Adipocyte (in vitro differentiated cells): ENCODE measurements at places on chromosomes 6 and 20.

- no peak for DNase-seq
Observed at GRCh38 chr6:18213439-18213838, 50.9 kb downstream of the DEK start.

DNA sequence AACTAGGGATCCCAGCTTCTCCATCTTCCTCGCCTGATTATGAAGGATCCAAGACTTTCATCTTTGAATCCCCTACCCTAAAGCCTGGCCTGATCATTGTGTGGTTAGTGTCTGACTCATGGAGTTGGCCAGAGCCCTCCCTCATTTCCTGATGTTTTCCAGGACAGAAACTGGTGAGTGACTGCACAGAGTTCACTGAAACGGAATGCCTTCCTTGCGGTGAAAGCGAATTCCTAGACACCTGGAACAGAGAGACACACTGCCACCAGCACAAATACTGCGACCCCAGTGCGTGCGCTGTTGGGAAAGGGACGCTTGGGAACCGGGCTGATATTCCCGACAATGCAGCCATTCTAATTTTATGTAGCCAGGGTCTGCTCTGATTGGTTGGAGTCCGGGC is 4.0 kb downstream of the CD40 start:
- peak; percentile 7 for DNase-seq

- peak; percentile 90 for DNase-seq
Observed at GRCh38 chr6:133837801-133838349, 51.0 kb upstream of the TCF21 start.

- peak; percentile 52 for DNase-seq
Observed at GRCh38 chr6:135493218-135493961, 4.2 kb downstream of the AHI1 start.

DNA sequence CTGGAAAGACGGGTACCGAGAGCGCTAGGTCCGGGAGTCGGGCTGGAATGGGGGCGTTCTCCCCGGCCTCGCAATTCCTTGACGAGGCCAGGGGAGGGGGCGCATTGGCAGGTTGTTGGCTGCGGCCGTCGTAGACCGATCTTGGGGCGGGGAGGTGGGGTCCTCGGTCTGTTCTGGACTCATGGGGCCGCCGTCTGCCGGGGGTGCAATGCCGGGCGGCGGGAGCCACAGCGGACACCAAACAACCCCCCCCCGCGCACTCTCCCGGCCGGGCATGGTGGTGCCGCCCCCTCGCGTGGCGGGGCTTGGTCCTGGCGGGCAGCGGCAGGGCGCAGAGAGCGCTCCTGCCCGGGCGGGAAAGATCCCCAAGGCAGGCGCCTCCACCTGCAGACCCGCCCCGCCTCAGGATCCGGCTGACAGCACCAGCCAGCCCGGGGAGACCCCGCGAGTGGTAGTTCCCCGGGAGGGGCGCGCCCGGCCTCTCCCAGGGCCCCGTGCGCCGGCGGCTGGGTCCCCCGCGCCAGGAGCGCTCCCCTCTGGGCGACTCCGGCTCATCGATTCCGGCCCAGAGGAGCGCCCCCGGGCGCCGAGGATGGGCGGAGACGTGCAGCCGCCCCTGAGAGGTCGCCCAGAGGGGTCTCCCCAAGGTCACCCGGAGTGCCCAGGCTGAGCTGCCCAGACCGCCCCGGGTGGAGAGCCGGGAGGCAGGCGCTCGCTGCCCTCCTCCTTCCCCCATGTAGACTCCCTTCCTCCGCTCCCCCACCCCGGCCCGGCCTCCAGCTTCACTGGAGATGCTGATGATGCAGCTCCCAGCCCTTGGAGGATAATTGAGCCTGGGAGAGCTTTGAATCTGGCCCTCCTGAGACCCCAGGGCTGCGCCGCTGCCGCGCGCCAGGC is 709 bp downstream of the PPP1R16B start:
- DNase-seq: peak; percentile 12

GRCh38 chr20:1868856-1869255 is 26.4 kb upstream of the SIRPA start:
- DNase-seq: no peak

GRCh38 chr6:158970640-158971275 is 29.2 kb downstream of the RSPH3 start:
- DNase-seq: no peak

DNA sequence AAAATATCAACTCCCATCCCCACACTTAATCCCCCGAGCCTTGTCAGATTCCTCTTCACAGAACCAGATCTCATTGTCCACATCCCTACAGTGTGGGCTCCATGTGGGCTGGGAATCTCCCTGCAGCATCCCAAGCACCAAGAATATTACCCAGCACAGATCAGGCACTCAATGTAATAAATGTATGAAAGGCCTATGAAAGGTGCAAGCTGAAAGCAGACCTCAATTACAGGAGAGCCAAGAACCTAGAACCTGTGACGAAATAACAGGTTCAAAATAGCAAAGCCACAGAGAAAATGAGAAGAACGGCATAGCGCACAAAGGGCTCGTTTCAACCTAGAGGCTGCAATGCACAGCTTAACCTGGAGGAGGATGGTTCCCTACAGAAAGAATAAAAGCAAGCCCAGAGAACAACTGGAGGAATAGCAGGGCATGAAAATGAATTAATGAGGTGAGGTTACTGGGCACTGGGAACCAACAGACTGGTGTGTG is 3.1 kb downstream of the SLC23A2 start:
- no peak for DNase-seq

DNA sequence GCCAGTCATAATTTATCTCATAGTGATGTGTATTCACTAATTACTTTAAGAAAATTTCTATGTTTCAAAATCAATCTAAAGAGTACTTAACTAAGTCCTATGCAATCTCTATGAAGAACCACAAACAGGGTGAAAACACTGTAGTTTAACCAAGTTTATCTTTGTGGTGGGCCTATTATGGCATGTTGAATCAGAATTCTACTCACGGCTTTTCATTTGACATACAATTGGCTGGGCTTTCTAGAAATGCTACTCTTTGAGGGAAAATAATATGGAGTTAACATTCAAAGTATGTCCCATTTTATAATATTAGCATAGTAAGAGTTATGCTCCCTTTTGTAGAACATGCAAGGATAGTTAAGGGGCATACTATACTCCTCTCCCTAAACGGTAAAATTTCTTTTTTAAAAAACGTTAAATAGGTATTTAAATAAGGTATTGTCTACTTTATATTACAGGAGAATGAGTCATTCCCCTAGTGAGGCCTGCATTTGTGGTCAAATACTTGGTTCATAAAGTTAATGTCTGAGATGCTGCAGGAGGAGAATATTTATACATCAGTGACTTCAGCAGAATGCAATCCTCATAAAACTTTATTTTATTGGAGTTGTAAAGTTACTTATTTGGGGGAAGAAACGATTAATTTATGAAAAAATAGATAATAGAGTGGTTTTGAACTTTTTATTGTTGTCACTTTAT is 1.8 kb downstream of the MOXD1 start:
- DNase-seq: peak; percentile 39

GRCh38 chr6:16658348-16659034 is 102.8 kb downstream of the ATXN1 start:
- no peak for DNase-seq

GRCh38 chr6:106453756-106454367 is 93.3 kb downstream of the CRYBG1 start:
- no peak for DNase-seq

DNA sequence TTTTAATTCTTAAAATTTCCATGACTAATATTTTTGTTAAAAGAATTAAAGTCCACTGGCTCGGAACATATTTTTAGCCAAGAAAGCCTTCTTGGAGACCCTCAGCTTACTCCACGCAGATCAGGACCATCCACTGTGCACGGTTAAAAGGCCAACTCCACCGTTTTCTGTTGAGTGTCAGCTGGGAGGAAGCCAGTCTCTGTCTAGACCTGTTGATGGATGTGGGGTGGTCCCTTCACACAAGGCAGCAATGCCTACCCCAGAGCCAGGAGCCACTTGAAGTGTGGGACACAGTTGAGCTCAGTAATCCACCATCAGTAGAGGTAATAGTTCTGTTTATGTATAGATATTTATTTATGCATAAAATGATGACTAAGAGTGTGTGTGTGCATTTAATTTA is 19.9 kb upstream of the QKI start:
- no peak for DNase-seq

GRCh38 chr6:146700078-146700686 is 101.4 kb downstream of the ADGB start:
- DNase-seq: peak; percentile 97

DNA sequence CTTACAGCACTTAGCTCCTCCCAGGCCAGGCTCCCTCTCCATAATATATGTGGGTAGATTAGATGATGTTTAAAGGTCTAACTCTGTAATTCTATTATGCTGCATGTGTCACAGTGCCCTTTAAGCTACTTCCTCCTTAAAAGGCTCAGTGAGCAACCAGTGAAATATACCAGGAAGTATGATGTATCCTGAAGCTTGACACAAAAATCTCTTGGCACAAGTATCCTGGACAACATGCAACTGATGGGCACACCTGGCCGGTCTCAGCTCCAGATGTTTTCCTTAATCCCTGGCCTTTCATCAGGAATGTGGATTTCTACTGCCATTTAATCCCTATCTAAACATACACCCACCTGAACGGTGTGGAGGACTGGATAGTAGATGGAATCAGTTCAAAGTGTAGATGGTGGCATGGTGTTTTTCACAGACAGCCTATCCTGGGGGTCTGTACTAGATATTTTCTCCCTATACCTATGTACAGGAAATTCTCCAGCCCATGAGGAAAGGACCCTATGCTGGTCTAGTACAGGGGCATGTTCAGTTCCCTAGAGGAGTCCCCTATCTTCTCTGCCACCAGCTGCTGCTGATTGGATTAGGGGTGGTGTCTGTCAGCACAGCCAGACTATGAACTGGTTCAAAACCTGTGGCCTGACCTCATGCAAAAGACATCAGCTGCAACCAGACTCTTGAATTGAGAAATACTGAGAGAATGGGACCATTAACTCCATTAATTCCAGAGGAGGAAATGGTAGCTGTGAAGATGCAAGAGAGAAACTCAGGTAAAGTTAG is 59.4 kb upstream of the CITED2 start:
- DNase-seq: peak; percentile 21

GRCh38 chr6:24458134-24458533 is 31.2 kb downstream of the GPLD1 start:
- no peak for DNase-seq

GRCh38 chr6:135506270-135506997 is 8.9 kb upstream of the AHI1 start:
- peak; percentile 78 for DNase-seq

DNA sequence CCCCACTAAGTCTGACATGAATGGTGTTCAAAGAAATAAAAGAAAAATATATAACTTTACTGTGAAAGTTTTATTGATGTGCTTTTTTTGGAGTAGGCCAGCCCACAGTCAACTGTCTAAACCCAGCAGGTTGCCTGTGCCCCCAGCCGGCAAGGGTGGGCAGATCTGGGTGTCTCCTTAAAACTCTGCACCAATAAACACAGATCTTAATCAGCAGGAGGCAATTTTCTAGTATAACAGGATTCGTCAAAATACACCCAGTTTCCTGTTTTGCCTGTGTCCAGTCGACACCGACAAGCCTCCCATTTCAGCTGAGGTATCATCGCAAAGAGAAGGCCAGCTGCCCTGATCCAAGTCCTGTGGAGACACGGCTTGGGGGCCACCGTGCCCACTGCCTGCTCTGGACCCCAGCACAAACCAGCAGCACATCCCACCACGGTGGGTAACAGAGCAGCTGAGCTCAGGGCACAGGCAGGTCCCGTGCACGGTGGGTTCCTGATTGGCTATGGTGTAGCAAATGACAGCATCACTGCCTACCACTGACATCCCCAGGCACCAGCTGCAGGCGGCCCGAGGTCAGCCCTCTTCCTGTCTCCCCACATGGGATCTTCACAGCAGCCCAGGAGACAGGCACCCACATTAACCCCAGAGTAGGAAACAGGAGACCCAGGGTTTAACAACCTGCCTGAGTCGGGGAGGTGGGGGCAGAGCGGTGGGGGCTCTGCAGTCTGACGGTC is 15.7 kb downstream of the BMP7 start:
- DNase-seq: no peak

DNA sequence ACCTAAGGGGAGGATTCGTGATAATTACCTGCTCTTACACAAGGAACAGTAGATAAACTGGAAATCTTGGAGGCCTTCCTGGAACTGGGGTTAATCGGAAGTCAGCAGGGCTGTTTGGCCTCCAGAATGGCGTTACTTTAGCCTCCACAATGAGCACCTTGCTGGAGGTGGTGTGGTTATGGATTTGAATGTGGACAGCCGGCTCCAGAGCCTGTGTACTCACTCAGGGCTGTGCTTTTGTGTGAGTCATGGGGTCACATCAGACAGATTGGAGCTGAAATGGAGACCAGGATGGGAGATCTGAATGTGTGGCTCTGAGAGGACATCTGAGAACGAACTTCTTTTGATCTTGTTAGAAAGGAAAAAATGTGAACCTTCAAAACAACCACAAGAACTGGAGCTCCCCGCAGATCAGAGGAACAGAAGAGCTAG is 30.4 kb downstream of the IGF2R start:
- no peak for DNase-seq

GRCh38 chr20:44891826-44892225 is 6.3 kb downstream of the YWHAB start:
- DNase-seq: no peak

GRCh38 chr6:151015101-151015700 is 149.7 kb downstream of the MTHFD1L start:
- DNase-seq: no peak

DNA sequence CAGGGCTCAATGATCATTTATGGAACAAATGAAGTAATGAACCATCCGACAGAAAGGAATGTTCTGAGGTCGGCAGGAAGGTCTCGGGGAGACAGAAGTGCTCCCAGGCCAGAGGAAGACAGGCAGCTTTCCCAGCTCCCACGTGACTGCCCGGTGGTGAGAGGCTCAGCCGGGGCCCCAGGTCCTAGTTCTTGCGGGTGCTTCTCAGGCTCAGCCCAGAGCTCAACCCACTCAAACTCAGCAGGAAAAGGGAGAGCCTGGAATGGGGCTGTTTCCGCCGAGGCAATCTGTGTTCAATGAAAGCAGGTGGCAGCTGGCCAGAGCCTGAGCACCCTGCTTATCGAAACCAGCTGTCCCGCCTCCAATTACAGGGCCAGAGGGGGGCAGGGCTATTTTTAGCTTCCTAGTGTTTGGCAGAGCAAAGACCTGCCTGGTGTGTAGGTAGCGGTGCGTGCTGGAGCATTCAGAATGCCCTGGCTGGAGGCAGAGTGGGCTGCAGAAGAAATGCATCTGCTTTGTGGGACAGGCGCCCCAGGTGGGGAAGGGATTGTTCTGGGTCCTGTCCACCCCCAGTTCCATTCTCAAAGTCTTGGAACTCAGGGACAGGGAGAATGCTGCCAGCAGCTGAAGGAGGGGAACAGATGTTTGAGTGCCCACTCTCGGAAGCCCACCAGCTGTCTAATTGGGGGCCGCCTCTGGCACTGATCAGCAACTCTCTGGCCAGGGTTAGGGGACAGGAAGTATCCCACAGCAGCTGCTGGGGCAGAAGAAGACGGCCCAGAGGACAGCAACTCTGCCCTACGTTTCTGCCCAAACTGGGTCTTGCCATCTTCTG is 145.1 kb downstream of the PREX1 start:
- DNase-seq: peak; percentile 98
